ENCODE measurements at places on chromosomes 4 and X. TPM values are rescaled to one million over a fixed set of nuclear protein-coding genes. Genes with fewer than 3 reads are reported as not detected.

The MAGEB17 gene
- polyA plus RNA-seq = not detected

DNA sequence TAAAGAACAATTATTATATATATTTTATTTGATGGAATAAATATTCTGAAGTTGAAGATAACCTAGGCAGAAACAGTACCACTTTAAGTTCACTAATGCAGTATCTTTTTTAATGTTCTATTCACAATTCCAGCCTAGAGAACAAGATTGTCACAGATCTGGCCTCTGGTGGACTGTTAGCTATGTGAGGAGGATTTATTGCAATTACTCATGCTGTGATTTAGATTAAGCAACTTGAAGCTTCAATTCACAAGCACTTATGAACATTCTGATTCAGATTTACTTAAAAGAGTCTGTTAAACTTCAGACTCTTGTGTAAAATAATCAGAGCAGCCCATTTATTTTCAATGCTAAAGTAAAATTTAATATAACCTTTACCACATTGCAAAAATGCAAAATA is 1489.8 kb downstream of the STIM2 start:
- DNase-seq = no peak

The MUC7 gene
- polyA plus RNA-seq = 0.21 TPM

DNA sequence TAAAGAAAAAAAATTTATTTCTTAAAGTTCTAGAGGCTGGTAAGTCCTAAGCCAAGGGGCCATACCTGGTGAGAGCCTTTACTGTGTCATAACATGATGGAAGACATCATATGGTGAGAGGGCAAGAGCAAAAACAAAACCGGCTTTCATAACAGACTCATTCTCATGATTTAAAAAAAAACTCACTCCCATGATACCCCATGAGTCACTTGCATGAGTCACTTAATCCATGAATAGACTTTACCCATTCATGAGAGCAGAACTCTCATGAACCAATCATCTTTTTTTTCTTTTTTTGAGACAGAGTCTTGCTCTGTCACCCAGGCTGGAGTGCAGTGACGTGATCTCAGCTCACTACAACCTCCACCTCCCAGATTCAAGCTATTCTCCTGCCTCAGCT is 369.7 kb upstream of the DIAPH2 start:
- no peak for DNase-seq

GRCh38 chr4:59655996-59656395 is 1544.1 kb upstream of the ADGRL3 start:
- no peak for DNase-seq

GRCh38 chrX:69616457-69617203 is 717 bp downstream of the EDA start:
- DNase-seq = peak; percentile 15

- DNase-seq = peak; percentile 59
Measured at GRCh38 chr4:16772366-16772850, 126.0 kb downstream of the LDB2 start.

GRCh38 chr4:172838111-172838510 is 330.5 kb upstream of the GALNT7 start:
- no peak for DNase-seq

DNA sequence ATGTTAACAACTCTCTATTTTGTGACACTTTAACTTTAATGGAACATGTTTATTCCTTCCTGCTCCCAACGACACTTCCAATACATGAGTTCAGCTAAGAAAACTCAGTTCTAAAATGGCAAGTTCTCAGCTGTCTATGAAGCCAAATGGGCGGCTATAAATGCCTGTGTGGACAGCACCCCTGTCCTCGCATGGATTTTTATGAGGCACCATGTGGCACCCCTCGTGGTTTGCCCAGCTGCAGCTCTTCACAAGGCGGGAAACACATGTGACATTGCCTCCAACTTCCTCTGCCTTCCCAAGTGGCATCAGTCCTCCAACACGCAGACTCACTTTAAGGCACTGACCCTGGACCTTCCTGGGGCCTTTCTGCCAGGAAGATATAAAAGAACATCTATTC is 48.0 kb downstream of the SH3RF1 start:
- DNase-seq = no peak

The PDGFC gene
- 31.6 TPM for polyA plus RNA-seq

The SUPT20HL2 gene
- polyA plus RNA-seq = not detected

DNA sequence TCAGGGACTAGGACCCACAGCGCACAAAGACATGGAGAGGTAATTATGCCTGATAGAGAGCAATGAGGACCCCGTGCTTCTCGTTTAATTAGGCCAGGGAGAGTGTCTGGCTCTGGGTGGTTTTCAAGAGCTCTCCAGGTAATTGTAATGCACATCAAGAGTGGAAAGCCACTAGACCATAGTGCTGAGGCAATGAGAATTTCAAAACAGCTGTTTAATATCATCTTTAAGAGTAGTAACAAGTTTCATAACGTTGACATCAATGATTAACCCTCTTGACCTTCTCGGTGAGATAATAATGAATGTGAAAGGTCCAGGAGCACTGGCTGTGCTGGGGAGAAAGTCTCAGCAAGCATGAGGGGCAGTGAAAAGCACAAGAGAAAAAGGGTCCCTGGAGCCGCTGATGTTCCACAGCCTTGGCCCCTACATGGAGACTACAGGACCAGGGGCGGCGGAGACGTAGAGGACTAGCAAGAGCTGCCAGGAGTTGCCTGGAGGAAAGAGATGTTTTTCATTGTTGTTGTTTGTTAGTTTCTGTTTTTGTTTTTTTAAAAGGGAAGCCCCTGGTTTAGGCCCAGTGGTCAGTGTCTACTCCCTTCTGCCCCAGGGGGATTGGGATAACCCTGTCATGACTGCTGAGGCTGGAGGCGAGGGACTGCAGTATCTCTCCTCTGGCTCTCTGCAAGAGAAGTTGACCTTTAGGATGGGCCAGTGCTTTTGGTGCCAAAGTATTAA is 14.8 kb upstream of the CXCR3 start:
- DNase-seq = no peak

The RBM46 gene
- 0.34 TPM for polyA plus RNA-seq

- peak; percentile 3 for DNase-seq
Measured at GRCh38 chrX:32408389-32408788, 803.0 kb downstream of the DMD start.

DNA sequence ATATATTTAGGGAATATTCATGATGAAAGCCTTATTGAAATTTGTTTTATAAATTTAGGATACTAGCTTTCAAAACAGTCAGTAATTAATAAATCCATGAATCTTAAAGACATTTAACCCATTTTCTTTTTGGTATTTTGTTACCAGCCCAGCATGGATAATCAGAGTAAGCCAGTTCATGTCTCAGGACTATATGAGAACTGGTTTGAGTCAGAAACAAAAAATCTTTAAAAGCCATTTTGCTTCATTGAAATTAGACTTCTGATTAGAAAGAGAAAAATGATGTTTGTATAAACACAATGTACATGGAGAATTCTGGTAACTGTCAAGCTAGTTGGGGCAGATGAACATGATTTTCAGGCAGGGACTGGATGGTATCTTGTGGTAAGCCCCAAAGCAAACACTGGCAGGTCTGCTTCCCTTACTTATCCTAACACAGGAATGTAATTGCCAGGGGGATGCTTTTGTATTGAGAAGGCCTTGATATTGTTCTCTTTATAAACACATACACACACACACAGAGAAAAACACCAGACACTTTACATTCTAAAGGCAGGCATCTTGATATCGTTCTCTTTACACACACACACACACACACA is 9.4 kb downstream of the ARHGAP10 start:
- DNase-seq = no peak

DNA sequence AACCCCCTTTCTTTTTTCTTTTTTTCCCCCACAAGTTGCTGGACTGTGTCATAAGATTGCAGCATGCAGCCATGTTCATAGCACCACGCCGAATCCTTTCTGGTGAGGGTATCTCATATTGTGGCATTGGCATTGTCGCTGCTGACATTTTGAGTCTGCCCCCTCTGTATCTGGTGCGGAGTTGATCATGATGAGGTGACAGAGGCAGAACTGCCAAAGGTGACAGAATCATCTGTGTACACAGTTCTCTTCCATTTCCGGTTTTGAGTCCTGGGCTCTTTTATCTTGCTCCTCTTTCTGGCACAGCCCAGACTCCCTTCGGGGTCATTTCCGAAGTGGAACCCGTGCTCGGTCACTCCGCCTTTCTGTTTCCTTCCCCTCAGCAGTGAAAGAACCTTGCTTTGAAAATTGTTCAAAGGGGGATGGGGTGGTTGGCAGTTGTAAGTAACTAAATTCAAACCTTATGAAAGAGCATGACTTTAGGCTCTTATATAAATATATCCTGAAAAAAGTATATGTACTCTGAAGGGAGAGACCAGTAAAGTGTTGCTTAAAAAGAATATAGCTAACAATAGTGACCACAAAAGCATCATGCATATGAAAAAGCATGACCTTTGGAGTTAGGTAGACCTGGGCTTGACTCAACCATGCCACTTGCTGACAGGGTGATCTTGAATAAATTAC is 55.0 kb upstream of the BMP2K start:
- no peak for DNase-seq

The GPM6B gene
- 15.8 TPM for polyA plus RNA-seq

DNA sequence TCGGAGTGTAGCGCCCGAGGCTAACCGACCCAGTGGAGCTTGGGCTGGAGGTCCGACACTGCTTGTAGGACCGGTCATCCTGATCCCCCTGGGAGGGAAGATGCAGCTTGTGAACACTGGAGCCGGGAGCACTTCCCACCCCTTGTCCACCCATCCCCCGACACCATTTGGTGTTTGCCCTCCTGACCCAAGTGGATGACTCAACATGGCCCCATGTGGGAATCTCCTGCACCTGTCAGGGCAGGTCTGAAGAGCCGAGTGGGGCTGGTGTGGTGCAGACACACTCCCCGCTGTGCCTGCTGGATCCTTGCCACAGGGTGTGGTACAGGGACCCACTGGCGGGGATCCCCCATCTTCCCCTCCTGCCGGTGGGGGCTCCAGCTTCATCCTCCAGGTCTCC is 90.0 kb upstream of the AFAP1 start:
- DNase-seq = no peak

The CT45A5 gene
- polyA plus RNA-seq = not detected

DNA sequence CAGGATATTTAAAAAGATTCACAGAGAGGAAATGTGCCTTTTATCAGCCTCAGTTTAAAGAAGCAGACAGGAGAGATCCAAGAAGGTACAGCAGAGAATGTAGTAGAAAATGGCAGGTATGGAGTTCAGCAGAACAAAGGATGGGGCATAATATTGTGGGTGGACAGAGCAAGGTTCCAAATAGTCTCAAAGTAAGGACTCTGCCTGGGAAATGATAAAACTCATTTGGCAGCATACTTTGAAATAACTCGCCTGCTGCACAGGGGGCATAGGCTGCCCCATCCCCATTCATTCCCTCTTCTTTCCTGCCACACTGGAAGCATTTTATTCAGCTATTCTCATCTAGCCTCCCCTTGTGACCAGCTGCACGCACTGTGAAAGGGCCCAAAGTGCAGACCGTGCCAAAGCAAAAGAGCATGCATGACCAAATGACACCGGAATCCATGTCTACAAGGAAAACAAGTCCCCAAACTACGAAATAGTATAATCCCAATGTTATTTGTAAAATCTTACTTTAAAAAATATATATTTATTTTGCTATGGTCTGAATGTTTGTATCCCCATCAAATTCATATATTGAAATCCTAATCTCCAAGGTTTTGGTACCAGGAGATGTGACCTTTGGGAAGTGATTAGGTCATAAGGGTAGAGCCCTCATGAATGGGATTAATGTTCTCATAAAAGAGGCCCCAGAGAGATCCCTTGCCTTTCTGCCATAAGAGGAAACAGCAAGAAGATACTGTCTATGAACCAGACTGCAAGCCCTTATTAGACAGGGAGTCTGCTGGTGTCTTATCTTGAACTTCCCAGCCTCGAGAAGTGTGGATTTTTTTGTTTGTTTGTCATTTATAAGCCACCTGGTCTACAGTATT is 77.4 kb upstream of the PRSS48 start:
- DNase-seq = no peak

DNA sequence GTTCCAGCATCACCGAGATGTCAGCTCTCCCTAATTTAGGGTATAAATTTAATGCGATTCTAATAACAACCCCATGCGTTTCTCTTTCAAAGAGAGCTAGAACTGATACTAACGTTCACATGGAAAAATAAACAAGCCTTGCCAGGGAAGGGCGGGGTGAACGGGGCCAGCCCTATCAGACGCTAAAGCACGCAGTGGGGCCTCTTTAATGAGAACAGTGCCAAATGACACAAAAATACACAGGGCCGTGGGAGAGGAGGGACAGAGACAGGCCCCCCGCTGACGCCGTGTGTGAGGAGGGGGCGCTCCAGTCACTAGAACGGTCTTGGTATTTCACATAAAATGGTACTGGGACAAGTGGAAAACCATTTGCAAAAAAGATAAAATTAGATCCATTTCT is 21.3 kb upstream of the ADRA2C start:
- DNase-seq = no peak

The FGF13 gene
- 102 TPM for polyA plus RNA-seq

GRCh38 chr4:99891351-99891750 is 2.9 kb downstream of the LAMTOR3 start:
- DNase-seq = no peak

- DNase-seq = no peak
Measured at GRCh38 chr4:58649226-58649625, 1539.0 kb upstream of the IGFBP7 start.

The GASK1B gene
- polyA plus RNA-seq = 72.5 TPM

- DNase-seq = no peak
Measured at GRCh38 chr4:61211781-61212180, 11.7 kb downstream of the ADGRL3 start.

The TCP11X2 gene
- not detected for polyA plus RNA-seq

GRCh38 chrX:21870494-21870893 is 14.7 kb downstream of the YY2 start:
- DNase-seq = peak; percentile 5

DNA sequence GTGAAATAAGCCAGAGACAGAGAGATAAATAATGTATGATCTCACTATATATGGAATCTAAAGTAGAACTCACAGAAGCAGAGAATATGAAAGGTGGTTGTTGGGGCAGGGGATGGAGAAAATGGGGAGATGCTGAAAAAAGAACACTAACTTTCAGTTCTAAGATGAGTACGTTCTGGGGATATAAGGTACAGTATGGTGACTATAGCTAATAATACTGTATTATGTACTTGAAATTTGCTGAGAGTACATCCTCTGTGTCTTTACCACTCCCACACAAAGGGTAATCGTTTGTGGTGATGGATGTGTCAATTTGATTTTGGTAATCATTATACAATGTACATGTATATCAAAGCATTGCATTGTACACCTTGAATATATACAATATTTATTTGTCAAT is 6.6 kb downstream of the FBXL5 start:
- no peak for DNase-seq

Data from muscle of arm (tissue), 14 donors.